T-cell (primary cell): ENCODE measurements at places on chromosomes 7 and 10. TPM values are rescaled to one million over a fixed set of nuclear protein-coding genes. Genes with fewer than 3 reads are reported as not detected.

GRCh38 chr10:92929896-92930295 is 81.6 kb downstream of the EXOC6 start:
- H3K27me3 ChIP-seq = no peaks in the 10 kb centered on the region
- DNase-seq = no peak
- peaks cover 7% of the 10 kb centered on the region for H3K36me3 ChIP-seq

GRCh38 chr10:13787015-13787421 is 200.3 kb downstream of the PRPF18 start:
- no peaks in the 10 kb centered on the region for H3K27me3 ChIP-seq
- H3K27ac ChIP-seq = peak overlapping the region; percentile 97
- H3K4me1 ChIP-seq = peaks cover 50% of the 10 kb centered on the region
- peak; percentile 73 for DNase-seq
- peak overlapping the region; percentile 34 for H3K4me3 ChIP-seq

GRCh38 chr7:45295222-45295621 is 137.6 kb downstream of the RAMP3 start:
- no peak for DNase-seq
- no peaks in the 10 kb centered on the region for H3K27me3 ChIP-seq
- H3K27ac ChIP-seq = no peak overlapping the region
- H3K4me1 ChIP-seq = no peaks in the 10 kb centered on the region
- H3K4me3 ChIP-seq = no peak overlapping the region
- H3K36me3 ChIP-seq = no peaks in the 10 kb centered on the region

- H3K27ac ChIP-seq = no peak overlapping the region
- no peak overlapping the region for H3K4me3 ChIP-seq
- H3K4me1 ChIP-seq = no peaks in the 10 kb centered on the region
- DNase-seq = no peak
- H3K27me3 ChIP-seq = no peaks in the 10 kb centered on the region
Measured at GRCh38 chr10:74500816-74501215, 325.6 kb upstream of the KAT6B start.

DNA sequence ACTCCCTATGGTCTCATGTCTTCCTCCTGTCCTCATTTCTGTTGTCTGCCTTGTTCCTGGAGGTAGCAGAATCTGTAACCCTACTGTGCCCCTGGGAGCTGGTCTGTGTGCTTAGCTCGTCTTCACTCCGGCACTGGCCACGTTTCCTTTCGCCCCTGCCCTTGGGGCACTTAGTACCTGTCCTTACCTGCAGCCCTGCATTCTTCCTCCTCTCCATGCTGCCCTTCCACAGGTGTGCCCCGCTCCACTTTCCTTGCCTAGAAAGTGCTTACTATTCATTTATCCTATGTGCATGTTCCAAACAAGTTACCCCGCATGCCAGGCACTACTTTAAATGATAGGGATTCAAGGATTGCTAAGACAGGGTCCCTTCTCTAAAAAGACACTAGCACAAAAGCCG is 199.9 kb upstream of the ZMIZ1 start:
- H3K27me3 ChIP-seq = peaks cover 20% of the 10 kb centered on the region
- DNase-seq = no peak
- no peaks in the 10 kb centered on the region for H3K4me1 ChIP-seq
- H3K27ac ChIP-seq = no peak overlapping the region
- no peaks in the 10 kb centered on the region for H3K36me3 ChIP-seq
- H3K4me3 ChIP-seq = no peak overlapping the region

DNA sequence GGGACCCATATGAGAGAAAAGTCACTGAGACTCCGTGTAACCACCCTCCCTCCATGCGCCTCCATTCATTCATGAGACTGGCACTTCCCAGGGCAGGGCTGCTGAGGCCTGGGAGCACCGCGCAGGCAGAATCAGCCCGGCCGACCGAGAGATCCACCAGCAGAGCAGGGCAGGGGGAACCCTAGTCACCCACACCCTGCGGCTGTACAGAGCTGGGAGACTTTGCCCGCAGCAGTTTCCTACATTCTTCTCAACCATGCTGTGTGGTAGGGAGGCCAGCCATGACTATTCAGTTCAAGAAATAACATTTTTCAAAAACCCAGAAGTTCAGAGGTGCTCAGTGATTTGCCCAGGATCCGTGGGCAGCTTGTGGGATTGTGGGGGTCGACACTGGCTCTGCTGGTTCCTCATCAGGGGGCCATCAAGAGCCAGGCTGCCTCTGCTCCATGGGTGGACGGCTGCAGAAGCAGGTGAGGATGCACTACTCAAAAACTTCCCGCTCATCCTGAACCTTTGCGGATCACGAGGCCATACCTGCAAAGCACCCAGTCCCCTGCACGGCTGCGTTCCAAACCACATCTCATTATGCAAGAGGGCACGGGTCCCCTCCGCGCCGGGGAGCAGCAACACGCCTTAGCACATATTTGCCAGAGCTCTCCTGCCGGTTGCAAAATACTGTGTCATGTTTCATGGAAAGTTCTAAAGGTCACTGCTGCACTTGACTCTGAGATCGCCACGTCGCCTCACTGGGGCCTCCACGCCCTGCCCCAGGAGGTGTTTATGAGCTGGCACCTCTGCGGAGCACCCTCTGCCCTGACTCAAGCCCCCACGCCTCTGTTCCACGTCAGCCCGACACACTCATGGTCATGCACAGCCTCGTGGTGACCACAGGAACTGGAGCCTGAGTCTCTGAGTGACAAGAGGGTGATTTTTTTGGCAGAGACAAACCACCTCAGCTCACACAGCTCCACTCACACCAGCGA is 132.0 kb downstream of the PRKAG2 start:
- no peaks in the 10 kb centered on the region for H3K36me3 ChIP-seq
- H3K4me3 ChIP-seq = no peak overlapping the region
- no peak overlapping the region for H3K27ac ChIP-seq
- no peaks in the 10 kb centered on the region for H3K27me3 ChIP-seq
- DNase-seq = no peak

DNA sequence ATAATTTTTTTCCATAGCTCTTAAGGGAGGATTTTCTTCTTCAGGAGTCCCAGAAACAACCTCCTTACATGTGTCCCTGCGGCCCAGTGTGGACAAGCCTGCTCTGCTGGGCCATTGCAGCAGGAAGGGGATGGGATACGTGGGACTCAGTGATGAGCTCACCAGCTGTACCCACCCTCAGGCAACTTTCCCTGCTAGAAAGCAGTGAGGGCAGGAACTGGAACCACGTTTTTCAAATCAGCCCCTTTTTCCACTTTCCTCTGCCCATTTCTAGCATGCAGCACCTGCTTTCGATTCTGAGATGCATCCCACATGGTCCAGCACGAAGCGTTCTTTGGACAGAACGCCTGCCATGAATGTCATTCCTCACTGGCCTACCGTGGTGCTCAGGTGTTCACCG is 232.7 kb downstream of the KLF6 start:
- no peaks in the 10 kb centered on the region for H3K27me3 ChIP-seq
- no peak overlapping the region for H3K27ac ChIP-seq
- H3K4me1 ChIP-seq = peaks cover 13% of the 10 kb centered on the region
- H3K4me3 ChIP-seq = no peak overlapping the region
- H3K36me3 ChIP-seq = no peaks in the 10 kb centered on the region

DNA sequence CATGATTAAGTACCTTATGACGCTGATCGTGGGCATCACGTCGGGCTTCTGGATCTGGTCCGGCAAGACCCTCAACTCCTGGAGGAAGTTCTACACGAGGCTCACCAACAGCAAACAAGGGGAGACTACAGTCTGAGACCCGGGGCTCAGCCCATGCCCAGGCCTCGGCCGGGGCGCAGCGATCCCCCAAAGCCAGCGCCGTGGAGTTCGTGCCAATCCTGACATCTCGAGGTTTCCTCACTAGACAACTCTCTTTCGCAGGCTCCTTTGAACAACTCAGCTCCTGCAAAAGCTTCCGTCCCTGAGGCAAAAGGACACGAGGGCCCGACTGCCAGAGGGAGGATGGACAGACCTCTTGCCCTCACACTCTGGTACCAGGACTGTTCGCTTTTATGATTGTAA is 2.5 kb downstream of the FZD1 start:
- no peaks in the 10 kb centered on the region for H3K36me3 ChIP-seq
- no peak overlapping the region for H3K27ac ChIP-seq
- no peak for DNase-seq

GRCh38 chr10:111335826-111336225 is 259.0 kb downstream of the ADRA2A start:
- H3K36me3 ChIP-seq = no peaks in the 10 kb centered on the region
- H3K4me3 ChIP-seq = no peak overlapping the region
- H3K4me1 ChIP-seq = no peaks in the 10 kb centered on the region
- H3K27ac ChIP-seq = no peak overlapping the region

DNA sequence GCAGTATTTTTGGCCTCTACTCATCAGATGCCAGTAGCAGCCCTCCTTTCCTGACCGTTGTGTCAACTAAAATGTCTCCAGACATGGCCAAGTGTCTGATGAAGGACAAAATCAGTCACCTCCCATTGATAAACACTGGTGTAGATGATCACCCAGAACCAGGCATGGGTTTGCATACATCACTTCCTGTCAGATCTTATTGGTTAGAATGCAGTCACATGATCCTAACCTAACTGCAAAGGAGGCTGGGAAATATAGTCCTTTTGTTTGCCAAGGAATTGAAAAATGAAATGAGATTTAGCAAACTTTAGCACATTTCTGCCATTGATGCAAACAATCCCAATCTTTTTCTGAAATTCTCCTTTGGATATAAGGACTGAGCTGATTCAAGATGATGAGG is 141.4 kb downstream of the BUB3 start:
- H3K36me3 ChIP-seq = no peaks in the 10 kb centered on the region
- no peaks in the 10 kb centered on the region for H3K27me3 ChIP-seq
- H3K27ac ChIP-seq = no peak overlapping the region
- DNase-seq = no peak
- H3K4me3 ChIP-seq = no peak overlapping the region

- H3K27ac ChIP-seq = no peak overlapping the region
- H3K36me3 ChIP-seq = no peaks in the 10 kb centered on the region
- H3K27me3 ChIP-seq = no peaks in the 10 kb centered on the region
- no peaks in the 10 kb centered on the region for H3K4me1 ChIP-seq
- H3K4me3 ChIP-seq = no peak overlapping the region
Measured at GRCh38 chr10:63666836-63667383, 145.7 kb downstream of the REEP3 start.

DNA sequence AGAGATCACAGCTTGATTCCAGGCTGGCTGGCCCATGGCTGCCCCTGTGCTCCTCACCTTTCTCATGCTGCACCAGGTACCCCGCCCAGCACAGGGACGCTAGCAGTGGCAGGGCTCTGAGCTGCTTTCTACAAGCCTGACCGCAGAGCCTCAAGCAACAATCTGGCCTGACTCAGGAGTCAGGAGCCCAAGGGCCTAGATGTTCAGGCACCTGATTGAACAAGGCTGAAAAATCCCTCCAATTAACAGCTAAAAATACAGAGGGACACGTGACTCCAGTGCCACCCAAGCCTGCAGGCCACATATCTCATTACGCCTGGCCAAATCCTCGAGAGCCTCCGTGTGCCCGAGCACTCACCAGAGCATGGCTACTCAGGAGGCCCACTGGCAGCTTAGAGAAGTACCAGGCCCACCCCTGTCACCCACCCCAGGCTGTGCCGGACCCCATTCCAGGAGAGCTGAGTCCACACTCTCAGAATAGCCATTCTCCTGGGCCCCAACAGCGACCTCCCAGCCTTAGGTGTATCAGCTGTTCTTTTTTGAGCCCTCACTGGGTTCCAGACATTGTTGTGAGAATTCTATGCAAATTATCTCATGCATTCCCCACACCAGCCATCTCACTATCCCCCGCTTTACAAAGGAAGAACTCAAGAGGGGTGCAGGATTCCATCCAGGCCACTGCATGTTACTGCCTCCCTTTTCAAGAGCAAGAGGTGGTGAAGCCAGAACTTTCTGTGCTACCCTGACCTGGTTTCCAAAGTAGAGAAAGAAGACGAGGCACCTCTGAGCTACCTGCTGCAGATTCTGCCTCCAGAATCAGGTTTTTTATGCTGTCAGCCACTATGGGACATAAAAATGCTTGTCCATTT is 98.3 kb downstream of the COL13A1 start:
- H3K27ac ChIP-seq = no peak overlapping the region
- peaks cover 16% of the 10 kb centered on the region for H3K27me3 ChIP-seq
- H3K4me1 ChIP-seq = no peaks in the 10 kb centered on the region
- DNase-seq = no peak

DNA sequence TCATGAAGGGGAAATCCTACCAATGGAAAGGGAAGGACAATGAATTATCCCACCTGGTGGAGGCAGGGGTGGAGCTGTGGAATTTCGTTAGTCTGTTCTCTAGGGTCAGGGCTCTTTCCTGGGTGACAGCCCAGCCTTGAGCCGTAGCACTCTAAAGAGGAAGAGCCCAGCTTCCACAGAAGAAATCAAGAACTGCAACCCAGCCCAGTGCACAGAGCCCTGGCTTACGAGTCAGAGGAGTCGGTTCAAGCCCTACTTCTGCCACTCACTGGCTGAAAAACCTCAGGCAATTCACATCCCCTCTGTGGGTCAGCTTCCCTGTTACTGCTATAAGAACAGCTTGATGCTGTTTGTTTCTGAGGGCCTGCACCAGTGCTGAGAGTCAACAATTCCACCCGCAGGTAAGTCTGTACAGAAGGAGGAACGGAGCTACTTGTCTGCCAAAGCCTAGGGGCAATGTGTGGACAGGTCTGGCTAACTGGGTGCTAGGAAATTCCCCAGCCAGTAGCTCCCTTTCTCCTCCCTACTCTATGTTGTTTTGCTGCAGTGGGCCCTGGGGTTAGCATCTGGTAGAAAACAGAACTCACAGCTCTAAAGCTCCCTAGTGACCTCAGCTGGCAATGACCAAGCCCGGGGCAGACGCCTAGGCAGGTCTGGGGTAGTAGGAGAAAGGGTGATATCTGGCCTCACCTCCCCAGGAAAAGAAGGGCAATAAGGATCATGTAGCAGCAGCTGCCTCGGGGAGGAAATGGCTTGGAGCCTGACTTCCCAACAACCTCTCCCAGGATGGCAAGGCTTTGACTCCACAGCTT is 3.3 kb downstream of the AVPI1 start:
- H3K36me3 ChIP-seq = no peaks in the 10 kb centered on the region
- no peak overlapping the region for H3K4me3 ChIP-seq
- no peaks in the 10 kb centered on the region for H3K27me3 ChIP-seq

DNA sequence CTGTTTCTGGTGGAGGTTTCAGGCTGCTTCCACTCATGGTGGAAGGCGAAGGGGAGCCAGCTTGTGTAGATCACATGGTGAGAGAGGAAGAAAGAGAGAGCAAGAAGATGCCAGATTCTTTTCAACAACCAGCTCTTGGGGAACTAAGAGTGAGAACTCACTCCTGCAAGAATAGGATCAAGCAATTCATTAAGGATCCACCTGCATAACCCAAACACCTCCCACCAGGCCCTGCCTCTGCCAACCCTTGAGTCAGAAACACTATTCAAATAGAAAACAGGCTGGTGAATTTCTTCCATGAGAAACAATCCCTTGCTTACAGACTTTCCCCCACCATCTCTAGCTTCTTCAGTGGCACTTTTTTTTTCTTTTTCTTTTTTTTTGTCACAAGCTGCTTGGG is 317.2 kb downstream of the GPR158 start:
- H3K27ac ChIP-seq = no peak overlapping the region
- no peak overlapping the region for H3K4me3 ChIP-seq
- DNase-seq = no peak
- H3K4me1 ChIP-seq = no peaks in the 10 kb centered on the region

GRCh38 chr7:29350351-29350750 is 155.8 kb downstream of the CHN2 start:
- no peak for DNase-seq
- no peaks in the 10 kb centered on the region for H3K27me3 ChIP-seq
- no peaks in the 10 kb centered on the region for H3K36me3 ChIP-seq
- H3K27ac ChIP-seq = no peak overlapping the region

The FANK1 gene
- total RNA-seq = 3.3 TPM

The MRPS16 gene
- 38.2 TPM for total RNA-seq

The LRRC17 gene
- total RNA-seq = 0.47 TPM
